Right ventricle myocardium inferior (tissue), 1 donor: ENCODE measurements at places on chromosomes 7 and 10. TPM values are rescaled to one million over a fixed set of nuclear protein-coding genes. Genes with fewer than 3 reads are reported as not detected.

DNA sequence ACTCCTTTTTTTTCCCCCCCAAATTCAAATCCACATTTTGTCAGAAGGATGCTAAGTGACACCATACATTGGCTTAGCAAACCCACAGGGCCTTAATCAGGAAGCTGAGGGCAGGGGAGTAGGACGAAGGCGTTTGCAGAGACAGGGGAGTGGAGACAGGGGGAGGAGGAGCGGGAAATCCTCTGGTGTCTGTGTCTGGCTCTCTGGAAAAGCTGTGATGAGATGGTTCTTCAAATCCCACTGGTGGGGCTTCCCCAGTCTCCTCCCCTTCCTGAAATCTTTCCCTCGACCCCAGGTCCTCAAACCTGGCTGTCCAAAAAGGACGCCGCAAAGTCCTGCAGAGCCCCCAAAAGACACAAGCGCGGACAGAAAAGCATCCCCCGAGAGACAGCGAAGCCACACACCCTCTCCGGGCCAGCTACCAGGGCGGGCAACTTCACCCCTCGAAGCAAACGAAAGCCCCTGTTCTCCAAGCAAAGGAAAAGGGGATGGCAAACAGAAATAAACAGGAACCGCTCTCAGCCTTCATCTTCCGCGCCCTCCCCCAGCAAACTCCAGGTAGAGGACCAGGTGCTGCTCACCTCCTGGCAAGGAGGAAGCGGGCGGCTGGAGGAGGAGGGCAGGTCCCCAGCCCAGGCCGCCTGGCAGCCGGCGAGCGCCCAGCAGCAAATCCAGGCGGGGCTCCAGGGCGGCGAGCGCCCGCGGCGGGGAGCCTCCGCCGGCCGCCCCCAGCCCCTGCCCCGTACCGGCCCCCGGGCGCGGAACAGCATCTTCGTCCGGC lies 520 bp downstream of the ELAPOR2 start:
- peak; percentile 60 for DNase-seq

GRCh38 chr10:59381687-59382086 lies 19.3 kb upstream of the FAM13C start:
- no peak for DNase-seq

The SPDYE5 gene
- total RNA-seq, result not detected

The ADAM12 gene
- 0.35 TPM for total RNA-seq
